Ecto neural progenitor cell (in vitro differentiated cells): ENCODE measurements at places on chromosomes 7 and 10.

- DNase-seq, result no peak
Measured at GRCh38 chr7:147207988-147208387, 1091.4 kb downstream of the CNTNAP2 start.

GRCh38 chr10:23891301-23891700, 317.6 kb upstream of the KIAA1217 start:
- DNase-seq, result no peak

GRCh38 chr10:3803295-3803926, 18.4 kb upstream of the KLF6 start:
- DNase-seq, result no peak

GRCh38 chr7:151869455-151869854, 7.5 kb downstream of the PRKAG2 start:
- no peak for DNase-seq

- DNase-seq, result no peak
Measured at GRCh38 chr7:3280445-3280844, 20.6 kb upstream of the SDK1 start.

- DNase-seq, result no peak
Measured at GRCh38 chr7:49483142-49483541, 290.3 kb upstream of the VWC2 start.

DNA sequence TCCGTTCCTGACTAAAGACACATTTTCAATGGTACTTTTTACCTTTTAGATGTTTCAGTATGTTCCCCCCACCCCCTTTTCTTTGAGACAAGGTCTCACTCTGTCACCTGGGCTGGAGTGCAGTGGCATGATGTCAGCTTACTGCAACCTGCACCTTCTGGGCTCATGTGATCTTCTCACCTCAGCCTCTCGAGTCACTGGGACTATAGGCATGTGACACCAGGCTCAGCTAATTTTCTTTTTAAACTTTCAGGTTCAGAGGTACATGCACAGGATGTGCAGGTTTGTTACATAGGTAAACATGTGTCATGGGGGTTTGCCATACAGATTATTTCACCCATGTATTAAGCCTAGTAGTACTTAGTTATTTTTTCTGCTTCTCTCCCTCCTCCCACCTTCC, 99.3 kb upstream of the RPA3 start:
- DNase-seq, result no peak

DNA sequence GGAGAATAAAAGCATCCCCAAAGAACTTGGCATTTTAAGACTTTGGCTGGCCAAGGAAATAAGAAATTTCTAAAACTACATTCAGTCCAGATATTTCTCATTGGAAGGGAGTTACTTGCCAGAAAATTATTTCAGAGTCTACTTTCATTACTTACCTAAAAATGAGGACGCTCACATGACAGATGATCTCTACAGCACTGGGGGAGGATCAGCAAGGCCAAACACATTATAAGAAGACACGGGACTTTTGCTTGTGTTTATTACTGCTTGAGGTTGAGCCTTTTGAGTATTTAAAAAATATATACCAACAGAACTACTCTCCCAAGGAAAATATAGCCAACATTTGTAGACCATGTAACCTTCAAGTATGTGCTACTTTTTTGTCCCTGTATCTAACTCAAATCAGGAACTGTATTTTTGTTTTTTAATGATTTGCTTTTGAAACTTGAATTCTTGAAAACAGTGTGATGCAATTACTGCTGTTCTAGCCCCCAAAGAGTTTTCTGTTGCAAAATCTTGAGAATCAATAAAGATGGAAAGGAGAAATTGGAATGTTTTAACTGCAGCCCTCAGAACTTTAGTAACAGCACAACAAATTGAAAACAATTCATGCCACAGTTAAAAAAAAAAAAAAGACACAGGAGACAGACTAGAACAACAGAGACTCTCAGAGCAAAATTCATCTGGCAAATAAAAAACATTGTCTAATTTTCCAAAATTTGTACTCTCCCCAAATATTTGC, 128.1 kb downstream of the ZNF438 start:
- DNase-seq, result no peak

GRCh38 chr10:133274751-133275683, 1.7 kb downstream of the ADAM8 start:
- DNase-seq, result no peak

DNA sequence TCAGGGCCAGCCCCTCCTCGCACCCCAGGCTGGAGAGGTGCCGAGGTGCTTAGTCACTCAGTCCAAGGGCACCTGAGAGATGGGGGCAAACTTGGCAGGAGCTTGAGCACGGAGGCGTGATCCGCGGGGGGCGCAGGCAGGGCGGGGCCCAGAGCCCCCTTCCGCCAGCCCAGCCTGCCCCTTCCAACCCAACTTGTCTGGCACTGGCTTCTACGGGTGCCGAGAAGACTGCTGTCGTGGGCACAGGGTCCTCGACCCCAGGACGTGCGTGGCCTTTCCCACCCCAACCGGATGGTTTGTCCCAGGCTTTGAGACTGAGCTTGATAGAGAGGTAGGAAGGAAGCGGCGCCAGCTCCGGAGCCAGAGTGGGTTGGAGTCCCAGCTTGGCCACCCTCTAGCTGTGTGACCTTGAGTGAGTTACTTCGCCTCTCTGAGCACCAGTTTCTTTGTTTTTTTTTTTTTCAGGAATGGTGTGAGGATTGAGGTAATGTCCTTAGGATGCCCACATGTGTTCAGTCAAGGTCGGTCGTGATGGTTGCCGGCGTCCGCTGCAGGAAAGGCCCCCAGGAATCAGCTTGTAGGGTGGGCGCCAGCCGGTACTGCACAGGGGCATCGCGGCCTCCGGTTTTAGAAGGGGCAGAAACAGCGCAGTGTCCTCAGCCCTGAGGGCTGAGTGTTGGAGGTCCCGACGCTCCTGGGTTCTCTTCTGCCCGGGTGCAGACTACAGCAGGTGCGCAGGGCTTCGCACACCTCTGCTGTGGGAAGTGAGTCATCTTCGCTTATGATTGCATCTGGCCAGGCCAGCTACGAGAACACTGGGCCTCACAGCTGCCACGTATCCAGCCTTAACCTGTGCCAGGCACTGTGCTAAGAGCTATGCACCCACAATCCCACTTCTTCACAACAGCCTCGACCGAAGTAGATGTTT, 28.6 kb upstream of the VAX1 start:
- DNase-seq, result no peak

- no peak for DNase-seq
Measured at GRCh38 chr10:66931340-66931948, 5.6 kb downstream of the LRRTM3 start.

GRCh38 chr7:82624337-82624736, 180.8 kb upstream of the CACNA2D1 start:
- no peak for DNase-seq
